CD4-positive, alpha-beta T cell treated with Interleukin-21 for 1 hour (primary cell): ENCODE measurements at places on chromosomes 1 and 21.

DNA sequence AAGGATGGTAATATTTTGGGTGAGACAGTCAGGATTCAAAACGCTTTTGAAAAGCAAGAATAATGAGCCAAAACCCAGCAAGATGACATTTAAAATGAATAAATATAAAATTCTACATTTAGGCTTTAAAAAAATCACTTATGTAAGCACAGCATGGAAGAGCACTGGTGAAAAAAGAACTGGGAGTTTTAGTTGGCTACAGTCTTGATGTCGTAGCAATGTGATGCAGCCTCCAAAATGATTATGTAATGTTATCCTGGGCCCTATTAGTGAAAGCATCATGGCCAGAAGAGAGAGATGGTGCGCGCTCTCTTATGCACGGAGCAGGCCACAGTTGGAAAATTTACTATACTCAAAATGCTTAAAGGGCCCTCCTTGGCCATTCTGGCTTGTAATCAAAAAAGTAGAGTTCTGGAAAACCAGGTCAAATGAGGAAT is 5.1 kb downstream of the KCNJ9 start:
- DNase-seq, result no peak

DNA sequence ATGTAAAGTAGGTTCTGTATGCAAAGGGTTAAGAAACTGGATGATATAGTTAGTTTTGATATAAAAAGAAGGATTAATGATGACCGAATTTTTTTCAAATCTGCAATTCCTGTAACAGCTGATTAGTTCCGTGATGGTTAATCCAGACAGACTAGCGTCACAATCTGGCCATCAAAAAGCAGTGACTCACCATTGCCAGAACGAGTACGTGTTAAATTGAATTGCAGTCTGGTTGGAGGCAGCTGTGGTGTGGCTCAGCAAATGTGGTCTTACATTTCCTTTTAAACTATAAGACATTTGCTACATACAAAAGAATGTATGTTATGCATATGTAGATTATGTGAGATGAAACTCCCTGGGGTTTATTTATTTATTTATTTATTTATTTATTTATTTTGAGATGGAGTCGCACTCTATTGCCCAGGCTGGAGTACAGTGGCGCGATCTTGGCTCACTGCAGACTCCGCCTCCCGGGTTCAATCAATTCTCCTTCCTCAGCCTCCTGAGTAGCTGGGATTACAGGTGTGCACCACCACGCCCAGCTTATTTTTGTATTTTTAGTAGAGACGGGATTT is 139.8 kb downstream of the RYR2 start:
- no peak for DNase-seq

DNA sequence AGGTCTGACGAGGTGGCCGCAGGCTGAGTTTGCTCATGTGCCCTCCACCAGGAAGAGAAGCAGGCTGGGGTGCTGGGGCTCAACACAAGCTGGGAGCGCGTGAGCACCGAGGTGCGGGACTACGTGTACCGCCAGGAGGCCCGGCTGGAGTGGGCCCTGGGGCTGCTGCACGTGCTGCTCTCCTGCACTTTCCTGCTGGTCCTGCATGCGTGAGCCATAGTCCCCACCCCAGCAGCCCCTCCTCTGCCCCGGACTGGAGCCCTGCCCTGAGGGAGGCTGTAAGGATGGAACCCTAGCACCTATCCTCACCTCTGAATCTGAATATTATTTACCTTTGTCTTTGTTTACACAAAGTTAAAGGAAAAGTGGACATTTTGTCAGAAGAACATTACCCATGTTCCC is 7.8 kb upstream of the ADAM15 start:
- no peak for DNase-seq

DNA sequence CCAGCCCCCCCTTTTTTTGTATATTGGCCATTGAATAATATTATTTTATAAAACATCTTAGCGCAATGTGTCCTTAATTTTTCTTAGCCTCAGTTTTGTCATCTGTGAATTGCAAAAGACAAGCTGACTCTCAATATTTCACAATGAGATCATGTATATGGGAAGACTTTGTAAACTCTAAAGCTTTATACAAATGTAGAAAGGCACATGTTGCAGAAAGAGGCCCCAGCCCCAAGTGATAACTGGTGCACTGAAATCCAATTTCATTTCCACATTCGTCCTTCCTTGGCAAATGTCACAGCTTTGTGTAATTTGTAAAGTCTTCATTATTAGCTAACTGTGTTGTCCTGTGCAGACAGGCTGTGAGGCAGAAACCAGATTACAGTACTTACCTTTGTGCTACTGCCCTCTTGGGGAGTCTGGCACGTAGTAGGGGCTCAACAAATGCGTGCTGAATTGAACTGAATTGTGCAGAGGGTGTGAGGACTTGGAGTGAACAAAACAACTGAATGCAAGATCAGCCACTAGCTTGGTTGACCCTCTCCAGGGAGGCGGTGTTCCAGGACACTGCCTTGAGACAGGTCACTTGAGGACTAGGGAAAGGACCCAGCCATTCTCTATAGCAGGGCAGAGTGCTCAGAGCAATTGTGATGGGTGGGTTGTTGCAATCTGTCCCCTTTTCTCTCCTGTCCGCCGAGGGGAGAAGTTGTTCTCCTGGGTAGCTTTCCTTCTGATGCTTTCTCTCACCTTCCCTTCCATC is 74.6 kb downstream of the LMO4 start:
- DNase-seq, result no peak

- no peak for DNase-seq
These were observed 67.9 kb upstream of the CNN3 start for GRCh38 chr1:94994805-94995204.

DNA sequence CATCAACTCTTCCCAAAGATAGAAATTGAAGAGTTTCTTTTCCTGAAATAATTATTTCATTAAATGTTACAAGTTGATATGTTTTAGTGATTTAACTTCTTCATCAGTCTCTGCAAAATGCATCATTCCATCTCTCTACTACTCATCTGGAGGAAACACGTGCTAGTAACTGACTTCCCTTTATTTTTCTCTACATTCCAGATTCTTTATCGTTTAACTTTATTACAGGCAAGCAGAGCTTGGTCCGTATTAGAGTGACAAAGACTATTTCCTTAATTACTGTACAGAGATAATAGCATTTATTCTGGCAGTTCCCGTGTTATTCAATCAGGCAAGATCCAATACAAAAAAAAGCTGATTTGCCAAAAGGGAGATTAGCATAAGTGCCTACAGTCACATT is 88.6 kb downstream of the TM2D1 start:
- no peak for DNase-seq

DNA sequence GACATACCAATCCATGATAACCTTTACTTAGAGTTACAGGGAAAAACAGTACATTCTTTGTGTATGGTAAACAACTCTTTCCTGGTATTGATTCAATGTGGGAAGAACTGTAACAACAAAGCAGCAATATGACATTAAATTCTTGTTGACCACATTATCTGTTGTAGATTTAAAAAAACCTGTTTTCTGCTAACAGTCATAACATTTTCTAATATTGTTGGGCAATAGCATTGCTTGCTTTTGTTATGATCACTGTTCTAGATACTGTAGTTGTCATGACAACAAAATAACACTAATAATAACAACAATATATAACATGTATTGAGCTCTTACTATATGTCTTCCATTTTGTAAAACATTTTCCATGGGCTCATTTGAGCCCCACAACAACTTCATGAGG is 54.2 kb downstream of the PDE4B start:
- no peak for DNase-seq

DNA sequence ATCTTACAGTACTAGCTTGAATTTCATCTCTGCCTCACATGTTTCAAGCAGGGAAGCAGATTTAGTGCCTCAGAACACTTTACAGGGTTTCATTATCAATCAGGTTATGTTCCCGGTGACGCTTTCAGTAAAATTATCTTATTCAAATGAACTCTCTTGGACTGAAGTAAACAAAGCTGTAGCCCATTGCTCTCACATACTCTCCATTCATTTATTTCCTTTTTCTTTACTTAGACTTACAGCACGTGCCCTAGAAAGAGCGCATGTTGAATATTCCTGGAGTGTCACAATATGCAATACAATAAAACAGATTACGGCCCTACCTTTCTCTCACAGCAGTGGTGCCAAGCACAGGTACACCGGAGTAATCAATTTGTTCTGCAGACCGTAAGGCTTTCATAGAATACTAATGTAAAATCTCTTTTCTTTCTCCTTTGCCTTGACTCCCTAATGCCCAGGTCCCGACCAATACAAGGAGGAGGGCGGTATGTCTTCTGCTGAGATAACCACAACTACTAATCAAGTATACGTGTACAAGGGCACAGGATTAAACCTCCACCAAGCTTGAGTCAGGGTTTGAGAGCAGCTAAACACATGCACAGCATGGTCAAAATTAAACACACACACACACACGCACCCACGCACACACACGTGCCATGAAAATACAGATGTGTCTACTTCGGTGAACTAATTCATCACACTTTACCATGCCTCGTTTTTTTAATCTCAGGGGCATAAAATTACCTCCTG is 62.8 kb downstream of the NRIP1 start:
- DNase-seq, result no peak

DNA sequence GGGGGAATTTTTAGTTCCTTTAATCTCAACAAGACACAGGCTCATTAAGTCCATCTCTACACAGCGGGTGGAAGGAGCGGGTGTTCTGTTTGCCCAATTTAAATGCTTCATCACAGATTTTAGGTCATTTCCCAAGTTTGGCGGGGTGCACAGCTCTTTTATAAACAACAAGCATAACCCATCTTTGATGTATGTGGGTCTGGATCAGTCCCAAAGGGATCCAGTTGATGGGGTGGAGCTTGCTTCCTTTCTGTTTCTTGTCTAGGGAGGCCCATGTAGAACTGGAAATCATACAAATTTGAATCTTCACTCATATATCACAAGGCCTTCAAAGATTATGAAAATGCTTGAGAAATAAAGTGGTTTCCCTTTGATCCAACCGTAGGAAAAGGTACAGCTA is 140.5 kb upstream of the C8B start:
- no peak for DNase-seq

- peak; percentile 73 for DNase-seq
These were observed 23.6 kb downstream of the ATP2B4 start for GRCh38 chr1:203649999-203650836.

DNA sequence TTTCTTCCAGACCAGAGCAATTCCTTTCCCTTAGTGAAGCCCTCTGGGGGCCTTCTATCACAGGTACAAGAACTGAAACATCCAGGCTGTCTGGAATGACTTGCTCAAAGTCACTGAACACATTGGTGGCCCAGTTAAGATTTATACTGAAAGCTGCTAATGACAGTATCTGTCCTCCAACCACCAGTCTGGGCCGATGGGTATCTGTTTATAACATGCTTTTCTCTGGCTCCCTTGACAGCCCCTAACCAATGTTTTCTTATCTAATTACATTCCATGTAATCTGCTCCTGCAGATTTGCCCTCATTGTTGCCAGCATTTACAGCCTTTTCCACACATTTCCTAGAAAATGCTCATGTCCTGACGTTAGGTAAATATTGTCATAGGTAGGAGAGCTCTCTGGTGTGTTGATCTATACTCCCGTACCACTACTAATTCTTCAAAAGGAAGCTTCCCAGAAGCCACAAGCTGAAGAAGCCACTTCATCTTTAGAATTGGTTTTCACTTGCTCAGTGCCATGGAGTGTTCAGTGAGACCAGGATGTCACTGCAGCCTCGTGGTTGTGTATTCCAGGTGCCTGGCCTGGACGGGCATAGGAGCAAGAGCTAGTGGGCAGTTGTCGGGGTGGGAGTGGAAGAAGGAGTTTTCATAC is 163.9 kb downstream of the TSEN15 start:
- DNase-seq, result no peak

GRCh38 chr1:71413441-71414175 is 332.8 kb upstream of the ZRANB2 start:
- no peak for DNase-seq

DNA sequence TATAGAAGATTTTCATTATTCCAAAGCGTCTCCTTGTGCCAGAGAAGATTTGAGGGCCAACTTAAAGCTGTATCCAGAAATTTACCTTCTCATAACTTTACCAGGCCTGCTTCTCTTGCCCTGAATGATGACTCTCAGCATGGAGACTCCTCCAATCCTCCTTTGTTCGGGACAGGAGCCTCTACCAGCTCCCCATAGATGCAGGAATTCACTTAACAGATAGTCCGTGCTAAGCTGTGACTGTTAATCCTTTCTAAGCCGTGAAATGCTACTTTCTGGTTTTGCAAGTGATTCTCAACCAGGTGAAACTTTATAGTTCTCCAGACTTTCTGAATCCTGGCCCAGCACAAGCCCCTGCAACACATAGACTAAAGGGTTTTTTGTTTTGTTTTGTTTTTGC is 31.8 kb upstream of the KCND3 start:
- DNase-seq, result no peak

DNA sequence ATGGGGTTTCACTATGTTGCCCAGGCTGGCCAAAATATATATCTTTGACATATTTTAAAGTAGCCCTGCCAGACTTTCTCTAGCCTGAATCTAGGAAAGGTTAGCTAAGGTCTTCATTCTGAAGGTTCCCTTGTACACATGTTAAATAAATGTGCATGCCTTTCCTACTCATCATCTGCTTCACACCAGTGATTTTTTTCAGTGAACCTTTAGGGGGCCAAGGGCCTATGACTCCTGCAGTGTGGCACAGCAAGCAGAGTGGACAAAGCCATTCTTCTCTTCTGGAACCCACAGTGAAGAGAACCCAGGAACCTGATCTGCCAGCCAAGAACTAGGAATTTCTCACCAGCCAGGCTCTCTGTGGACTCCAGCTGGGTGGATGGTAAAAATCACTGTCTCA is 22.9 kb downstream of the CBR1 start:
- no peak for DNase-seq

DNA sequence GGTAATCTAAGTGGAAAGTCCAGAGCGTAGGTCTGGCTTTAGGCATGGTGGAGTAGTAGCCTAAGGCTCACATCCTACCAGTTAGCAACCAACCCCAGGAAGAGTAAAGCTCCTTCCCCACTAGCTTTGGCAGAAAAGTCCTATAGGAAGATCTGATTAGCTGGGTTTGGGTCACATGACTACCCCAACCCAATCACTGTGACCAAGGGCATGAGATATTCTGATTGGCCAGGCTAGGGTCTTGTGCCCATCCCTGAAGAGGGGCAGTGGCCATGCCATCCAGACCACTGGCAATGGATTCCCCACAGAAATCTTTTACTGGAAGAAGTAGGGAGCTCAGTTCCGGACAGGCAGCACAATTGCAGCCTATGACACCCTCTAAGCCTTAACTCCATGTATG is 58.6 kb upstream of the CD34 start:
- no peak for DNase-seq

DNA sequence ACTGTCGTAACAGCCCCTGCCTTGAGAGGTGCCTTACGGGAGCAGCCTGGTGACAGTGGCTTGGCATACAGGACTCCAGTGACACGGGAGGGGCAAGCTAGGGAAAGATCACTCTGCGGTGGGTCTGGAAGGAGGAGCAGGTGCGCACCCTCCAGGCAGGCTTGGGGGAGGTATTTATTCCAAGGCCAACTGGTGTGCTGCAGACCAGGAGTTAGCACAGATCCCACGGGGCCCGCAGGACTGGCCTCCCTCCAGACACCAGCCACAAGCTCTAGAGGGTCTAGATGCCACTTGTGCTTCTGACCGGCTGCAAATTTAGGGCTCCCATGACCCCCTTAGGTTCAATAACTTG is 22.1 kb downstream of the PSEN2 start:
- DNase-seq, result no peak
